HT1080 (cell line): ENCODE measurements at places on chromosomes 12 and 14. TPM values are rescaled to one million over a fixed set of nuclear protein-coding genes. Genes with fewer than 3 reads are reported as not detected.

DNA sequence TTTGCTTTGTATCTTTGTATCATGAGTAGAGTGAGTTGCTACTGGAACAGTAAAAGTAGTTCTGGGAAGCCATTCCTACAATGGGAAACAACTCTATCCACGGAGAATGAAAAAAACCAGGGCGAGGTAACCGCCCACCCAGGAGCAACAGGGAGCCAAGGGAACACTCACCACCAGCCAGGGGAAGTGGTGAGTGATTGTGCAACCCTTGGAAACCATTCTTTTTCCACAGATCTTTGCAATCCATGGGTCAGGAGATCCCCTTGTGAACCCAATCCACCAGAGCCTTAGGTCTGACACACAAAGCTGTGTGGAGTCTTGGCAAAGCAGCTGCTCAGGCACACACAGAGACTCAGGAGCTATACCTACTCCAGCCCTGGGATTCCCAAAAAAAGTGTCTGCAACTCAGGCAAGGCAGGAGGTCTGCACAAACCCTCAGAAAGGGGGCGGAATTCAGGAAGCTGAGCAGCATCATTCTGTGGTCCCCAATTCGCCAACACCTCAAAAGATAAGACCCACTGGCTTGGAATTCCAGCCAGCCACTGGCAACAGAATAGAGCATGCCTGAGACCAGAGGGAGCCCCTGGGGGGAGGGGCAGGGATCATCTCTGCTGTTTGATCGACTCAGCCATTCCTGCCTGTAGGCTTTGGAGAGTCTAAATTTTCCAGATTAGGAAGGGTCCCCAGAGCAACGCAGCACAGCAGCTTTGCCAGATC is 52.1 kb upstream of the PPFIA2 start:
- DNase-seq = peak; percentile 77

DNA sequence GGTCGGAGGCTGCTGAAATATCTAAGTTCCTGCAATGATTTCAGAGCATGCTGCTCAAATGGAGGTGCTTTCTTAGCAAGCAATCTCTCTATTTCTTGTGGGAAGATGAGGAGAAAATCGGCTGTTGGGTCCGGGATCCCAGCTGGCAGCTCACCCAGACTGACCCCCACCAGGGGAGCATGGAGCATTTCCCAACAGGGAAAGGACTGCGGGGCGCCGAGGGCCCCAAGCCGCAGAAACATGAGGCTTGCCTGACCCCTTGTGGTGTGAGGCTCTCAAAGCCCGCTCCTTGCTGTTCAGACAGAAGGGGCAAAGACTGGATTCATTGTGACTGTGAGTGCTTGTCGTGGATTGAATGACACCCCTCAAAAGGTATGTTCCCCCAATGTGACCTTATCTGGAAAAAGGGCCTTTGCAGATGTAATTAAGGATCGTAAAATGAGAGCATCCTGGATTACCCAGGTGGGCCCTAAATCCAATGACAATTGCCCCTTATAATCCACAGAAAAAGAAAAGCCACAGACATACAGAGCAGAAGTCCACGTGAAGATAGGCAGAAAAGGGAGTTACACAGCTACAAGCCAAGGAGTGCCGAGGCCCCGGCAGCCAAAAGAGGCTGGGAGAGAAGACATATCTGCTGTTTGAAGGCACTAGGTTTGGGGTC is 116.3 kb upstream of the VASH1 start:
- peak; percentile 14 for DNase-seq

GRCh38 chr12:90922145-90922627 is 32.8 kb downstream of the CCER1 start:
- DNase-seq = no peak

GRCh38 chr14:91115986-91116770 is 2.3 kb downstream of the DGLUCY start:
- no peak for DNase-seq

MMP14 gene
- 480 and 530 TPM in 2 replicates for total RNA-seq
